ENCODE measurements at places on chromosomes 12 and 14. TPM values are rescaled to one million over a fixed set of nuclear protein-coding genes. Genes with fewer than 3 reads are reported as not detected.

KCNJ8 gene
- 7.1 TPM for total RNA-seq

- no peak for DNase-seq
Observed at GRCh38 chr14:59520224-59520623, 35.9 kb downstream of the JKAMP start.

- no peak for DNase-seq
Observed at GRCh38 chr14:104558231-104559027, 21.1 kb upstream of the C14orf180 start.

DNA sequence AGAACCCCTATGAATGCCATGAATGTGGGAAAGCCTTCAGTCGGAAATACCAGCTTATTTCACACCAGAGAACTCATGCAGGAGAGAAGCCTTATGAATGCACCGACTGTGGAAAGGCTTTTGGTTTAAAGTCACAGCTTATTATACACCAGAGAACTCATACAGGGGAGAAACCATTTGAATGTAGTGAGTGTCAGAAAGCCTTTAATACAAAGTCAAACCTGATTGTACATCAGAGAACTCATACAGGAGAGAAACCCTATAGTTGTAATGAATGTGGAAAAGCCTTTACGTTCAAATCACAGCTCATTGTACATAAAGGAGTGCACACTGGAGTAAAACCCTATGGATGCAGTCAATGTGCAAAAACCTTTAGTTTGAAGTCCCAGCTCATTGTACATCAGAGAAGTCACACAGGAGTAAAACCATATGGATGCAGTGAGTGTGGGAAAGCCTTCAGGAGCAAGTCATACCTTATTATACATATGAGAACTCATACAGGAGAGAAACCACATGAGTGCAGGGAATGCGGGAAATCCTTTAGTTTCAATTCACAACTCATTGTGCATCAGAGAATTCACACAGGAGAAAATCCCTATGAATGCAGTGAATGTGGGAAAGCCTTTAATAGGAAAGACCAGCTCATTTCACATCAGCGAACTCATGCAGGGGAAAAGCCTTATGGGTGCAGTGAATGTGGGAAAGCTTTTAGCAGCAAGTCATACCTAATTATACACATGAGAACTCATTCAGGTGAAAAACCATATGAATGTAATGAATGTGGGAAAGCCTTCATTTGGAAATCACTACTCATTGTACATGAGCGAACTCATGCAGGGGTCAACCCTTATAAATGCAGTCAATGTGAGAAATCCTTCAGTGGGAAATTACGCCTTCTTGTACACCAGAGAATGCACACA is 22.3 kb downstream of the ZNF268 start:
- DNase-seq, result no peak

JPH4 gene
- 7.4 TPM for total RNA-seq

PRR4 gene
- not detected for total RNA-seq

GRCh38 chr14:89378119-89378518 is 38.9 kb downstream of the FOXN3 start:
- no peak for DNase-seq

CD69 gene
- 10.2 TPM for total RNA-seq

- DNase-seq, result peak; percentile 8
Observed at GRCh38 chr12:2642176-2642892, 152.4 kb upstream of the FKBP4 start.

Data from uterus (tissue), 4 donors.